ENCODE measurements at places on chromosomes 4 and X. TPM values are rescaled to one million over a fixed set of nuclear protein-coding genes. Genes with fewer than 3 reads are reported as not detected.

Gene ELOVL6
- 38.1 TPM for total RNA-seq

Gene PRAF2
- 3.7 TPM for total RNA-seq

Gene SPARCL1
- 68.4 TPM for total RNA-seq

Gene GUF1
- 39.6 TPM for total RNA-seq

Gene SUPT20HL1
- not detected for total RNA-seq

Gene MAPK10
- 163 TPM for total RNA-seq

Gene HS6ST2
- 6.6 TPM for total RNA-seq

Gene GAGE12E
- not detected for total RNA-seq

Gene CCDC120
- total RNA-seq, result 3.0 TPM

Gene XAGE1A
- total RNA-seq, result not detected

Gene PRR32
- not detected for total RNA-seq

Gene GJB1
- total RNA-seq, result under 0.01 TPM
